H1 (cell line): ENCODE measurements at places on chromosomes 12 and 14.

DNA sequence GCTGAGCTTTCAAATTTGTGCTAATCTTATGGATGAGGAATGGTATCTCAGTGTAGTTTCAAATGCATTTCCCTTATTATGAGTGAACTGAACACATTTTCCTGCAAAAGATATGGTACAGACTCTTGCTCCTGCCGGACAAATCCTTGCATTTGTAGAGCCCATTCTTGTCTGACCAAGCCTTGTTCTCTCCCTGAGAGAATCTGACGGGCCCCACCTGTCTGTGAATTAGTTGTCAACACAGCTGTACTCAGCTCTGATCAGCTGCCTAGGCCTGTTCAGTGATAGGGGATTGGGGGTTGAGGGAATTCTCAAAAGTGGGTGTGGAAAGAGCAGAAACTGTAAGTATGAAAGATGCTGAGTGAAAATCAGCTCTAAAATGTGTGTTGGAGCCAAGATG, 42.8 kb upstream of the SCN8A start:
- DNase-seq: no peak
- peaks cover 7% of the 10 kb centered on the region for H3K4me1 ChIP-seq
- no peak overlapping the region for H3K4me3 ChIP-seq
- H3K36me3 ChIP-seq: no peaks in the 10 kb centered on the region

GRCh38 chr14:99720941-99721791, 37.1 kb downstream of the CYP46A1 start:
- 0 out of 2 replicates have a peak, but pooled peaks cover 2% of the 10 kb centered on the region for H3K4me1 ChIP-seq
- H3K36me3 ChIP-seq: no peaks in the 10 kb centered on the region
- no peaks in the 10 kb centered on the region for H3K27me3 ChIP-seq
- H3K4me3 ChIP-seq: no peak overlapping the region
- no peak overlapping the region; the same call in 1 of the 2 replicates for H3K27ac ChIP-seq

- no peak for DNase-seq
- H3K36me3 ChIP-seq: no peaks in the 10 kb centered on the region
- no peak overlapping the region for H3K4me3 ChIP-seq
- no peak overlapping the region for H3K27ac ChIP-seq
Observed at GRCh38 chr12:132199101-132199500, 54.8 kb downstream of the NOC4L start.

DNA sequence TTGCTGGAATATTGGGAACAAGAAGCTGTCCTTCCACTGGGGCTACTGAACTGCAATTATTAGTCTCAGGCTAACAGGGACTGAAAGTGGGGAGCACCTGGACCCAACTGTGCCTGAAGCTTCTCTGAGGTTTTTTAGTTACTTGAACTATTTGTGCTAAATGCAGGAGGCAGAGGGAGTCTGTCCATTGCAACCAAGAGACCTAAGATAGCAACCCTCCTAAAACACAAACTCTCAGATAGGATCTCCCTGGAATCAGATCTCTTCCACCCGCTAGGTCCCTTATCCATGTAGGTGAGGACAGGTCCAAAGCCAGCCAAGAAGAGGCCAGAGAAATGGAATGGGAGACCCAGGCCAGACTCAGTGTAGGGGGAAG, 58.1 kb downstream of the NCOR2 start:
- H3K4me3 ChIP-seq: no peak overlapping the region
- no peaks in the 10 kb centered on the region for H3K36me3 ChIP-seq
- peak overlapping the region; percentile 47; the same call in 1 of the 2 replicates for H3K27ac ChIP-seq
- peaks cover 33% of the 10 kb centered on the region for H3K4me1 ChIP-seq
- no peak for DNase-seq

DNA sequence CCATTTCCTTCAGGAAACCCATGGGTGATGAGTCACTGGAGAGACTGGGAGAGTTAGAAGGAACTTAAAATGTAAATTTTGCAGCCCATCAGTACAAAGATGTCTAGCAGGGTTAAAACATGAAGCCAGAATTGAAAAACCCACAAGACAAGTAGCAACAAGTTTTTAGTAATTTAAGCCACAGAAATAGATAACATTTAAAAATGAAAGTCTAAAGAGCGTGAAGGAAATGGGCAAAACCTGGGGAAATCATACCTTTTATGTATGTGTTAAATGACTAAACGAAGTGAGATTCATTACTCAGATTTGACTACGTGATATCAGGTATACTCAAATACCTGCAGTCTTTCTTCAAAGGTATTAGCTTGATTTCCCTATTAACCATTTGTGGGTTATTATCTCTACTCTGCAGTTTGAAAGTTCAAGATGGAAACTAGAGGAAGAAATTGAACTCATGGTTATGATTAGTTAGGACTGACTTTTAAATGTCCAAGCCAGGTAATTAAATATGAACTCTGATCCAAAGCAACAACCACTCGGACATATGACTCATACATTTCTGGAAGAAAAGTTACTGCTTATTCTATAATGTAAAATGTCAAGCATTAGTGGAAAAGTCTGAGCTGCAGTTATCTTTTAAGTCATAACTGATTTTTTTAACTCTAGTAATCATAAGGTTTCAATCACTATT, 84.1 kb downstream of the ITPR2 start:
- H3K4me3 ChIP-seq: no peak overlapping the region
- no peak overlapping the region for H3K27ac ChIP-seq
- H3K27me3 ChIP-seq: no peaks in the 10 kb centered on the region
- H3K36me3 ChIP-seq: no peaks in the 10 kb centered on the region
- DNase-seq: no peak

- no peaks in the 10 kb centered on the region for H3K36me3 ChIP-seq
- no peaks in the 10 kb centered on the region for H3K27me3 ChIP-seq
- H3K4me3 ChIP-seq: no peak overlapping the region
- H3K27ac ChIP-seq: no peak overlapping the region
- no peaks in the 10 kb centered on the region for H3K4me1 ChIP-seq
- DNase-seq: no peak
Observed at GRCh38 chr14:46384611-46385010, 267.0 kb downstream of the RPL10L start.

GRCh38 chr14:87940382-87940781, 52.6 kb downstream of the GALC start:
- H3K36me3 ChIP-seq: no peaks in the 10 kb centered on the region
- no peak overlapping the region for H3K27ac ChIP-seq
- H3K4me3 ChIP-seq: no peak overlapping the region
- H3K4me1 ChIP-seq: no peaks in the 10 kb centered on the region
- H3K27me3 ChIP-seq: no peaks in the 10 kb centered on the region

DNA sequence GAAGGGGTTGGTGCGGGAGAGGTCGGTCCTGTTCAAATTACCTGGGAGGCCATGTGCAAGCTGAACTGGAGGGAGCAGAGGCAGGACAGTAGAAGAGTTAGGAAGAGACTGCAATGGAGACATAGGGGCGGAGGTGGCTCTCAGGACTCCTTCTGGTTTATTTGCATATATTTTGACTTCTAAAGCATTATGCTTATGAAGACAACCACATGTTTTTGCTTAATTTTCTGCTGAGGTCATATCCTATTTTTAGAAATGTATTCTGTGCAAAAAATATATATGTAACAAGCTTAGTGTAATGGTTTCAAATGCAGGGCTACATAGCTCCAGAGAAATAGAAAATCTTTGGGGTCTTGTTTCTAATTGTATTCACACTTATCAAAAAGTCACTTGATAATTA, 137.0 kb upstream of the MDM1 start:
- H3K4me3 ChIP-seq: no peak overlapping the region
- no peak overlapping the region for H3K27ac ChIP-seq
- DNase-seq: no peak
- H3K36me3 ChIP-seq: no peaks in the 10 kb centered on the region
- no peaks in the 10 kb centered on the region for H3K4me1 ChIP-seq
- no peaks in the 10 kb centered on the region for H3K27me3 ChIP-seq

DNA sequence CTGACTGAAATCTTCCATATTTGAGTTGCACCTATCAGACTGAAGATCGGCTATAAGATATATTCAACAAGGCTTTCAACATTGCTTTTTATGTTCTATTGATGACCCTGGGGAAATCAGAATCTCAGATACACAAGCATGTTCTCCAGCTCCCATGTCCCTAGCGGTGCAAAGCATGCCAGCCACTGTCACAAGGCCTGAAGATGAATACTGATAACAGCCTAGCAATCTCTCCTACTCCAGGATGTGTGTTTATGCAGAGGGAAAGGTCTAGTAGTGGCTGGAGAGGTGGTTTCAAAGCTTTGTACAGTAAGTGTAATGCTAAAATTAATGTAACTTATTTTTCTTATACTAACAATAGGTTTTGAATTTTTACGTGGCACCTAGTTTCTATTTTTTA, 64.6 kb downstream of the SOX5 start:
- no peaks in the 10 kb centered on the region for H3K27me3 ChIP-seq
- H3K27ac ChIP-seq: no peak overlapping the region
- no peaks in the 10 kb centered on the region for H3K36me3 ChIP-seq
- no peak for DNase-seq

DNA sequence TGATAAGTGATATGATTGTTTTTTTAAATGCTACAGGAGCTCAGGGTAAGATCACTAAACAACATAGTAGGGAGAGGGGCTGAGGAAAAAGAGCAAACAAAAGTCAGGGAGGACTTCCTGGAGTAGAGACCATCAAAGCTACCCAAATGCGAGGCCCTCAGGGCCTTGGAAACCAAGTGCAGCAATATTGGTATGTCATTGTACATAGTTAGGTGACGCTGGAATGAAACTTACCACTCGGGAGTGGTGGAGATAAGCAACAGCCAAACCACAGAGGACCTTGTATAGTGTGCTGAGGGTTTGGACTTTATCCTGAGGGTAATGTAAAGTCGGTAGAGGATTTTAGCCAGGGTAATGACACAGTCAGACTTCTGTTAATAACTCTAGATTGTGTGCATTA, 13.8 kb downstream of the KITLG start:
- no peak for DNase-seq
- no peaks in the 10 kb centered on the region for H3K27me3 ChIP-seq
- H3K4me3 ChIP-seq: no peak overlapping the region
- H3K4me1 ChIP-seq: peaks cover 2% of the 10 kb centered on the region; the same call in 1 of the 2 replicates

DNA sequence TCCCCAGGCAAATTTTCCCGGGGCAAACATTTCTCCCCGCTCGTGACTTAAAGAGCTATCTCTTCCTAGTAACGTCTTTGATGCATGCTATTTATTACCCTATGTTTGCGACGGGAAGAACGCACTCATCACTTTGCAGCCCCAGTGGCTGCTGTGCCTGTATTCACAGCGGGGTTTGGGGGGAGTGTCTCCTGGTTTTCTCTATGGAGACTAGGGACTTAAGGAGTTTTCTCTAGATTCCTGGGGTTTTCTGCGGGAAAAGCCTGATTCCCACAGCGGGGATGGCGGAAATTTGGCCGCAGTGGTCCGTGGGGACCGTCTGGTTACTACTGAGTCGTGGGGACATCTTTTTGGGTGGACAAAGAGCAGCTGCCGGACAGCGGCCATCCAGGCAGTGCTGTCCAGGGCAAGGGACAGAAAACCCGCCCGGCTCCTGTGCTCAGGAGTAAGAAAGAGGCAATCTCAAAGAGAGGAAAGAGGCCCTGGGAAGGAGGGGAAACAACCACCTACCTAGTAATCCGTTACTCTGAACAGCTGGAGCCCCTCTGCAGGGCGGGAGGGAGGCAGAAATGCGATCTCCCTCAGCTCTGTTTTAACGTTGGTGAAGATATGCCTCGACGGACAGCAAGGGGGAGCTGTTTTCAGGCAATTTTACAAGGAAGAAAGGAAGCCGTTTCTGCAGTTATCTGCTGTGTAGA, 771 bp upstream of the AVPR1A start:
- H3K27me3 ChIP-seq: peaks cover 17% of the 10 kb centered on the region
- no peak overlapping the region for H3K27ac ChIP-seq
- peaks cover 13% of the 10 kb centered on the region for H3K4me1 ChIP-seq
- no peaks in the 10 kb centered on the region for H3K36me3 ChIP-seq
- peak overlapping the region; percentile 54 for H3K4me3 ChIP-seq

DNA sequence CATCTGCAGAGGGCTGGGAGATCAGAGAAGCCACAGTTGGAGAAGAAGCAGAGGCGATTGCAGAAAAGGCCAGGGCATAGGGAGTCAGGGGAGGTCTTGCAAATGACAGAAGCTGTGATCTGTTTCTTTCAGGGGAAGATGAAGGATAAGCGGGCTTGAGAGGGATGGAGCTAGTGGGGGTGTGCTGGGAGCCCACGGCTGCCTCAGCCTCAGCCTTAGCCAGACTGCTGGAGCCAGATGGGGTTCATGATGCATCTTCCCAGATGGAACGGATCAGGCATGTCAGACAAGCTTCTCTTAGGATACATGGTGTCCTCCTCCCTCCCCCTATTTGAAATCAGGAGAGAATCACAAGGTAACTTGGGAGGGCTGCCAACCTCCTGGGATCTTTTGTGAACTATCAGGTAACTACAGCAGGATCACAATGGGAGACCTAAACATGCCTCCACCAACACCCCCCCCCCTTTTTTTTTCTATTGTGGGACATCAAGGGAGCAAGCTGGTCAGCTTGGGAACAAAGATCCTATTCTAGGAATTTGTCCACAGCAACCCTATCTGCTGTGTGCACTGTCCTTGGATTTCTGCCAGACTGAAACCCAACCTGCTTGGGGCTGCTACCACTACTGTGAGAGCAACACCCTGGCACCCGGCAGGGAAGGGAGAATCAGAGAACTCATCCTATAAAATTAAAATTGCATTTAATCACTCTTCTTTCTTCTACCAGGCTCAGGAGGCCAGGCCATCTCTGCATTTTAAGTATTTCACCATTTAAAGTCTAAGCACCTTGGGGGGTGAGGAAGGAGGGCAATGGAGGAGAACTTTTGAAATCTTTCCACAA, 10.7 kb upstream of the ATP2A2 start:
- no peak overlapping the region; the same call in 1 of the 2 replicates for H3K4me3 ChIP-seq
- DNase-seq: no peak
- no peak overlapping the region; the same call in 1 of the 2 replicates for H3K27ac ChIP-seq
- H3K36me3 ChIP-seq: no peaks in the 10 kb centered on the region
- H3K27me3 ChIP-seq: no peaks in the 10 kb centered on the region

GRCh38 chr14:102883089-102883541, 39.3 kb upstream of the AMN start:
- H3K27ac ChIP-seq: no peak overlapping the region
- no peaks in the 10 kb centered on the region; the same call in 1 of the 2 replicates for H3K4me1 ChIP-seq
- H3K27me3 ChIP-seq: no peaks in the 10 kb centered on the region
- H3K36me3 ChIP-seq: no peaks in the 10 kb centered on the region; the same call in 1 of the 2 replicates
- no peak overlapping the region for H3K4me3 ChIP-seq
- no peak for DNase-seq

GRCh38 chr14:35853225-35853624, 27.1 kb downstream of the BRMS1L start:
- H3K4me3 ChIP-seq: no peak overlapping the region
- H3K4me1 ChIP-seq: no peaks in the 10 kb centered on the region
- H3K27ac ChIP-seq: no peak overlapping the region
- no peaks in the 10 kb centered on the region for H3K36me3 ChIP-seq
- no peak for DNase-seq
- H3K27me3 ChIP-seq: no peaks in the 10 kb centered on the region

GRCh38 chr14:66782853-66783252, 274.9 kb downstream of the GPHN start:
- H3K27me3 ChIP-seq: no peaks in the 10 kb centered on the region
- H3K4me1 ChIP-seq: no peaks in the 10 kb centered on the region
- H3K27ac ChIP-seq: no peak overlapping the region
- no peaks in the 10 kb centered on the region for H3K36me3 ChIP-seq

DNA sequence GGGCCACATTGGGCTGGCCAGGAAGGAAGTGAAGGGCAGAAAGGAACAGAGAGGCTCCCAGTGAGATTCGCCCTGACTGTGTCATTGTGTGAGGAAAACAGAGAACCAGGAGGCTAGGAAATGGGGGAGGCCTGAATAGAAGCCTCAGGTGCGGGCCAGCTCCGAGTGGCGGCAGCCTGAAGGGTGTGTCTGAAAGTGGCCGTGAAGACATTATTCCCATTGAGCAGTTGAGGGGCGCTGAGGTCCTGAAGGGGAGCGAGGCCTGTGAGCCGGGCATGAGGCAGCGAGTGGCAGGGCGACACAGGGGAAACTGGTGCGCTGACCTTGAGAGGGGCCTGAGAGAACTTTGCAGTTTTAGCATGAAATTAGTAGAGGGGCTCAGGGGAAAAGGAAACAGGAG, 6.9 kb downstream of the CLBA1 start:
- no peak for DNase-seq
- H3K27me3 ChIP-seq: no peaks in the 10 kb centered on the region
- H3K4me3 ChIP-seq: no peak overlapping the region
- no peak overlapping the region for H3K27ac ChIP-seq
- H3K4me1 ChIP-seq: no peaks in the 10 kb centered on the region
